A375 (cell line): ENCODE measurements at places on chromosomes 16 and 17. TPM values are rescaled to one million over a fixed set of nuclear protein-coding genes. Genes with fewer than 3 reads are reported as not detected.

Gene RAB11FIP4
- total RNA-seq: 1.2 and 1.4 TPM in 2 replicates

Gene ZNF768
- 42.1 and 44.2 TPM in 2 replicates for total RNA-seq

Gene LYZL6
- total RNA-seq: not detected in 2 replicates

Gene SLFN13
- total RNA-seq: 0.49 and 1.8 TPM in 2 replicates
